ENCODE measurements at places on chromosomes 2 and 18.

DNA sequence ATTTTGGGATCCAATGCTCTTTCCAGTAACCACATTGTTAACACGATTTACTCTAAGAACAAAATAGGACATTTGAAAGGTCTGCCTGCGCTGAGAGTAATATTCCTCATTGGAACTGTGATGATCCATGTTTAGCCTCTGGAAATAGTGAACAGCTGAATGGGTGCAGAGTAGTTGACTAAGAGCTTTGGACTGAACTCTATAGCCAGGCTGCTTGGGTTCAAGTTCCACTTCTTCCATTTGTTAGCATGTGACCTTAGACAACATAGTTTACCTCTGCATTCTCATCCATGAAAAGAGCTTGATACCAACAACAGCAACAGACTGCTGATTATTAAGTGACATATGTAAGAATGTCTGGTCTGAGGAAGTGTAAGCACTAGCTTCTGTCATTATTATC lies 128.3 kb upstream of the MMADHC start:
- DNase-seq, result no peak

GRCh38 chr2:200081236-200081635 lies 125.9 kb downstream of the MAIP1 start:
- DNase-seq, result no peak

DNA sequence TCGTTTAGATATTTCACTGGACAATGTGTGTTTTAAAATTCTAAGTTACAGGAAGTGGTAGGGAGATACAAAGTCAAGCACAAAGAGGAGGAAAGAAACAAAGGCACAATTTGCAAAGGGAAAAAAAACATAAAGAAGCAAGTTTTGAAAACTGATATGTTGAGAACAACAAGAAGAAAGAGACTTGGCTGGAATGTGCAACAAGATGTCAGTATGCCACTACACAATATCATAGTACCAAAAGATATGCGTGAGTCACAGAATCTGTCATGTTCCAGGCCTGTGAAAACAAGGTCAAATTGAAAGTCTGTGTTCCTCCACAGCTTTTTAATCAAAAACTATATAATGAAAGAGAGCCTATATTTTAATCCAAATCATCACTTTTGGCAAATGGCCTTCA lies 12.0 kb downstream of the EXOC6B start:
- no peak for DNase-seq

DNA sequence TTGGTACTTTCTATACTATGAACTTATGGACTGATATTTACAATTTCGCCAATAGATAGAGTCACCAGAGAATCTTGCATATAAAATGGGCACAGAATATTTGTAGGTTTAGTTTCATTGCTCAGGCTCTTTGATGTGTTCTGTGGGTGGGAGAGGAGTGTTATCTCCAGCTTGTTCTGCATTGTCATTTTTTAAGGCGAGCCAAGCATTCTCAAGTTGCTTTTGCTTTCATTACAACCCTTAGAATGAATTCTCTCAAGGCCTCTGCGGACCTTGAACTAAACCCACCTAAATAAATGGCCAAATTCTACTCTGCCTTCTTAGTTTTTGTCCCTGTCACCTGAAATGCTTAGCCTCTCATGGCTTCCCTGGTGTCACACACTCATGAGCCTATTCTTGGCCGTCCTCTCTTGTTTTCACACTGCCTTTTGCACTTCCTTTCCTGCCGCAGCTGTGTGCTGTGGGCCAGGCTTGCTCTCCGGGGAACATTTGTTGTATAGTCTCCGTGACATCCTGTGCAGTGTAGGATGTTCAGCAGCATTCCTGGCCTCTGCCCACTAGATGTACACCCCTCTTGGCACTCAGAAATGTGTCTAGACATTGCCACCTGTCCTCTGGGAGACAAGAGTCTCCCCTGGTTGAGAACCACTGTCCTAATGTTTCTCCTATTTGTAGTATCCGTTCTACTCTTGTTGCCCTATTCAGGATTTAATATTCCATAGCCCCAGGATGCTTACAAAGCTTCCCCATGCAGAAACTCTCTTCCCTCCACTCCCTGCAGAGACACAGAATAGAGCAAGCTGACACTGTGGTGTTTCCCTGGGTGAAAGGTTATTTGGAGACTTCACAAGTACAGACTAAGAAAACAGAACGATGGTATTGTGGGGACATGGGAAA lies 255.6 kb downstream of the PTPRM start:
- no peak for DNase-seq

- no peak for DNase-seq
Observed at GRCh38 chr2:190469771-190470170, 61.6 kb downstream of the MFSD6 start.

DNA sequence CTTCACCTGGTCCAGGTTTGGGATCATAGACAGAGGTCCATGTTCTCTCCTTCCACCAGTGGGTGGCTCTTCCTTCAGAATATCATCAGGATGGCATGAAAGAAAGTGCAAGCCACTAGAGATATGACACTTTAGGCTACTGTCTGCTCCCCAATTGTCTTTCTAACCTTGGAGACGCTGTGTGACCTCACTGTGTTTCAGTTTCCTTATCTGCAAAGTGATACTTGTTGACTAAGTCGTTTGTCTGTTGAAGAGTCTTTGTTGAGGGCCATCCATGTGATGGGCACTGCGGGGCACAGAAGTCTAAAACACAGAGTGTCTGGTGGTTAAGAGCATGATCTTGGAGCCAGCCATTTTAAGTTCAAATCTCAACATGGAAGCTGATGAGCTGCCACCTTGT lies 259.9 kb upstream of the THSD7B start:
- no peak for DNase-seq

- DNase-seq, result no peak
Observed at GRCh38 chr18:4125627-4126230, 329.4 kb downstream of the DLGAP1 start.

- no peak for DNase-seq
Observed at GRCh38 chr18:35618696-35619095, 37.2 kb downstream of the GALNT1 start.

DNA sequence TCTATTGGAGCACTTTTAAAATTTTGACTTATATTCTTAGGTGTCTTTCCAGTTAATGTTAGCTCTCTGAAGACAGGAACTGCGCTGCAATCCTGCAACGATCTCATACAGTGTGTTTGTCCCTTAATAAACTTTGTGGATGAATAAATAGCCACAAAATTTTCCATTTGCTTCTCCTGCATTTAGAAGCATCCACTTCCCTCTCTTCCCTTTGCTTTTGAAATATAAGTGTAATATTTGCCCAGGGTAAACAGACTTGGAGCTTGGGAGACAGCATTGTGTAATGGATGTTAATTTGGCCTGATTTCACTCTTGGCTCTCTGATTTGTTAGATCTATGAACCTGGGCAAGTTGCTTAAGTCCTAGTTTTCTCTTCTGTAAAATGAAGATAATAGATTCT lies 58.2 kb upstream of the CD28 start:
- DNase-seq, result no peak

DNA sequence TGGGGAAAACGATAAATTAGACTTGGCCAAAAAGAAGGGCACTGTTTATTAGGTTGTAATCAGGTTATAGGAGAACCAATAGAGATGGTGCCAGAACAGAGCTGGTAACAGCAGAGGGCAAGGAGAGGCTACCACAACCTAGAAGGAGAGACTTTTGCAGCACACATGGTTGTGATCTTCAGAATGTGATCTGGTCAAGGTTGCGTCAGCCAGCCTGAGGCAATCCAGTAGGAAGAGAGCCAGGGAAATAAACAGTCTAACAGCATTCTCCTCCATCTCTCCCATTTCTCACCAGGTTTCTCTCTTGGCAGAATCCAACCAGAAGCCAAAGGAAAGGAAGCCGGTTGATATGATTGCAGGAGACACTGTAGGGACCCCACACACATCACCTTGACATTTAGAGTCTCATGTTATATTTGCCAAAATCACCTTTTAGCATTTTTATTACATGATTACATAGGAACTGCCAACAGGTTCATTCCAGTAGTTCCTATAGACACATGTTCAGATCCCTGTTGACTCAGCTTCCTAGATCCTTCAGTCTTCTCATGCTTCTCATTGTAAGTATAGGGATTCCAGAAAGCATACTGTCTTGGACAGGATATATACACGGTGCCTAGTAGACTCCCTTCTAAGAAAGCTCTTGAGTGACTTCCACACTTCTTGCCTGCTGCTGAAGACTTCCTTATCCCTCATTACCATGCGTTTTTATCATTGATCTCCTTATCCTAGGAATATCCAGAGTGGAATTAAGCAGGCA lies 17.6 kb upstream of the SPATS2L start:
- no peak for DNase-seq

DNA sequence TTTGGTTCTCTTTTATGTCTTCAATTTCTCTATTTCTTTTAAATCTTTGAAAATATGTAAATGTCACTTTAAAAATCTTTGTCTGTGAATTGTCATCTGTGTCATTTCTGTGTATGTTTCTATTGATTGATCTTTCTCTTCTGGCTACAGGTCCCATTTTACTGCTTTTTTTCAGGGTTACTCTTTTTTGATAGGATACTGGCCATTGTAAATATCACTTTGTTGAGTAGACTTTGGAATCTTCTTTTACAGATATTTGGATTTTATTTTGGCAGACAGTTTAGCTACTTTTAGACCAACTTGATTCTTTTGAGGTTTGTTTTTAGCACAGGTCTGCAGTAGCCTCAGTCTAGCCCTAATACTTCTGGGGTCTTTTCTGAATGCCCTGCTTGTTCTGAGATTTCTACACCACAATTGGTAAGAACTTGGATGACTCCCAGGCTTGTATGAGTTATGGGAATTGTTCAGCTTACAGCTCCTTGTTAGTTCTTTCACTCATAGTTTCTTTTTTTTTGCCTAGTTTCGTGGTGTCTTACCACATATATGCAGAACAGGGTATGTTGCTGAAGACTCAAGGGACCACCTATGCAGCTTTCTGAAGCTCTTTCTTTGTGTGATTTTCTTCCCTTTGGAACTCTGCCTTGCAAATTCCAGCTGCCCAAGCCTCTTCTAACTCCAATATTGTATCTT lies 122.2 kb downstream of the QPCT start:
- DNase-seq, result no peak

Data from stimulated activated CD8-positive, alpha-beta memory T cell treated with anti-CD3 and anti-CD28 coated beads, Interleukin-4, amount 100 ng/mL, for 1 hour (primary cell).